Ammon's horn (tissue), 1 donor: ENCODE measurements at places on chromosomes 6 and 20.

DNA sequence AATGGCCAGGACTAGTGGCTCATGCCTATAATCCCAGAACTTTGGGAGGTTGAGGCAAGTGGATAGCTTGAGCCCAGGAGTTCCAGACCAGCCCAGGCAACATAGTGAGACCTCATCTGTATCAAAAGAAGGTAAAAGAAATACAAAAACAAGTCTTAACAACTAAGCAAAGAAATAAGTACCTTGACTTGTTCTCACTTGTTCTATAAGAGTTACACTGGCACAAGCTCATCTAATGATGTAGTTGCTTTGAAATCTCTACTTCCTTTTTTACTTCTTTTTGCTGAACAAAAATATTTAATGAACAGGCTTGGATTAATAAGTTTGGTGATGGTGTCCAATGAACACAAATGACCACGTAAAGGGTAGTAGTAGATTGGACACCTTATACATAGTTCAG, 72.2 kb downstream of the SGK1 start:
- no peak for DNase-seq

- no peak for DNase-seq
Observed at GRCh38 chr6:55567558-55567957, 11.4 kb downstream of the HMGCLL1 start.

GRCh38 chr6:6795393-6795792, 206.9 kb downstream of the LY86 start:
- DNase-seq = no peak

DNA sequence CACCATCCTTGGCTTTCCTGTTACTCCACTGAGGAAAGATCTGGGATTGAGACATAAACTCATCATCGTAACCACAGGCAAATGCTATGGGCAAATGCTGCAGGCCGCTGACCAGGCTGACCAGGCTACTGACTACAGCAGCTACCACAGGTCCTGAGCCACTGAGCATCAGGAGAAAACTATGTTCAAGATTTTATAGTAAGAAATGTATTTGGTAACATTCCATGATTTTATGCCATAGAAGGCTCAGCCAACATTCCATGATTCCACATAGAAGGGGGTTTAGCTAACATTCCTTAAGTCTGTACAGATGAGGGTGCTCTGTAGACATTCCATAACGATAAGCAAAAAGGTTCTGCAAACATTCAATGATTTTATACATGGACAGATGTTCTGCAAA, 16.1 kb upstream of the B4GALT5 start:
- no peak for DNase-seq

GRCh38 chr6:636488-636887, 20.4 kb downstream of the HUS1B start:
- DNase-seq = no peak

DNA sequence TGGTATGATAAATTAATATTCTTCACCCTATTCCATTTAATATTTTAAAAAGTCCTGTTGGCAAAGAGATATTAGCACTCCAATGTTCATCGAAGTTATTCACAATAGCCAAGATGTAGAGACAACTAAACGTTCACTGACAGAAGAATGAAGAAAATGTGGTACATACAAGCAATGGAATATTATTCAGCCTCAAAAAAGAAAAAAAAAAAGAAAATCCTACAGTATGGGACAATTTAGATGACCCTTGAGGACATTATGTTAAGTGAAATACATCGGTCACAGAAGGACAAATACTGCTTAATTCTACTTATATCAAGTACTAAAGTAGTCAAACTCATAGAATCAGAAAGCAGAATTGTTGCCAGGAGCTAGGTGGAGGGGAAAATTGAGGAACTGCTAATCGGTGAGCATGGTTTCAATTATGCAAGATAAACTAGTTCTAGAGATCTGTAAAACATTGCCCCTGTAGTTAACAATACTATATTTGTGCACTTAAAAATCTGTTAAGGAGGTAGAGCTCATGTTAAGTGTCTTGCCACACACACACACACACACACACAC, 4.7 kb downstream of the GCLC start:
- no peak for DNase-seq

- DNase-seq = no peak
Observed at GRCh38 chr6:22003287-22003686, 293.5 kb downstream of the PRL start.

DNA sequence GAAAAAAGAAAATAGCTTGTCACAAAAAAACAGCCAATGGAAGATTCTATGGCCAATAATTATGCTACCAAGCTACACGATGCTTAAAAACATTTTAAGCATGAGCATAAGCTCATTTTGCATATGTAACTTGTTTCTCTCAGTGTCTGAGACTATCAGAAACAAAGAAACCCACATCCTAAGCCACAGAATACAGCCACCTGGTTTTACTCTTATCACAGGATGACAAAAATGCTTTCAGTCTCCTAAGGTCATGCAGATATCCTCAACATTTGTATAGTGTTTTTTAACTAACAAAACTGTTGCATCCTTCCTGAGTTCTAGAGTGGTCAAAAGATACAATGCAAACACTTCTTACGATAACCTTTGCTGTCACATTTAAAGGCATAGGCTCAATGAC, 172.1 kb upstream of the RUNX2 start:
- DNase-seq = no peak
